ENCODE measurements at places on chromosomes 6 and 20.

GRCh38 chr6:148247386-148248063 is 95.1 kb upstream of the SASH1 start:
- no peak for DNase-seq

GRCh38 chr6:136701045-136701444 is 91.2 kb downstream of the MAP3K5 start:
- DNase-seq: no peak

GRCh38 chr6:154614101-154614500 is 103.6 kb upstream of the CNKSR3 start:
- DNase-seq: no peak

- DNase-seq: no peak
Measured at GRCh38 chr20:16678779-16679178, 51.0 kb upstream of the SNRPB2 start.

DNA sequence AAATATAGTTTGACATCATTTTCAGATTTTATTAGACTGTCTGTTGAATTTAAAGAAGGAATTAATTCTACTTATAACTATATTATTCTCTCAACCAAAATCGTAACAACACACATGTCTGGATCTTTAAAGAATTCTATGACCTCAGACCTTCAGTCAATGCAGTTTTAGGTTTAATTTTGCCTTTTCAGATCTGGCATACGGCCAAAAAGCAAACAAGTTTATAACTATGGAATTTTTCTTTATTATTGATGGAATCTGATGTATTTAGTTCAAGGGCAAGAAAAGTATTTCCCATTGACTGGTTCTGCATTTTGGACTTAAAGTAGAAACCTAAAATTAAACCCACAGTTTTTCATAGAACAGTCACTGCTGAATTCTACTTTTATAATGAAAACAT is 233.4 kb downstream of the EYA4 start:
- no peak for DNase-seq

- DNase-seq: no peak
Measured at GRCh38 chr6:112443179-112444065, 96.3 kb downstream of the RFPL4B start.

DNA sequence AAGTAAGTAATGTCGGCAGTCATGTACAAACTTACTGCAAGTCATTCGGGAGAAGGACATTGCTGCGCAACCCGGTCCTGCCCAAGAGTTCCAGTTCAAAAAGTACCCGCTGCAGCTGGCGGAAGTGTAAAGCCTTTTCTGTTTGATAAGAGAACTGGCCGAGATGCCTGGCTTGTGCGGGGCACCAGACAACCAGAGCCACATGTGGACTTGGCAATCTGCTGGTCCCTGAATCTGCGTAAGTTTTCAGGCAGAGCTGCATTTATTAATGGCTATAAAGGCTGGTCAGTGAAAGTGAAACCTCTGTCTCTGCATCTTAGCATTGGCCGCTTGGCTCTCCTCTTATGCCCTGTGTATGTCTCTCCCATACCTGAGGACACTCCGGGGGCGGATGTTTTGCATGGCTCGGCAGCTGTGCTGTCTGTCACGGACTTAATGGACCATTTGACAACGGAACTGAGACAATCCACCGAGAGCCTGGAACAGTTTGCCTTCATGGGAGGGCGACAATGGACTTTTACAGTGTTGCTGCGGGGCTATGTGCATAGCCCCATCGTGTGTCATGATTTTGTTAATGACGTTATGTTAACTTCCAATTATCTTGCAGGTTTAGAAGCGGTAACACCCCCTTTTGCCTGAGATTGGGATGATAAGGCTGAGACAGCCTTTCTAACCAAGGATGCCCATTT is 19.8 kb upstream of the RGS17 start:
- no peak for DNase-seq

DNA sequence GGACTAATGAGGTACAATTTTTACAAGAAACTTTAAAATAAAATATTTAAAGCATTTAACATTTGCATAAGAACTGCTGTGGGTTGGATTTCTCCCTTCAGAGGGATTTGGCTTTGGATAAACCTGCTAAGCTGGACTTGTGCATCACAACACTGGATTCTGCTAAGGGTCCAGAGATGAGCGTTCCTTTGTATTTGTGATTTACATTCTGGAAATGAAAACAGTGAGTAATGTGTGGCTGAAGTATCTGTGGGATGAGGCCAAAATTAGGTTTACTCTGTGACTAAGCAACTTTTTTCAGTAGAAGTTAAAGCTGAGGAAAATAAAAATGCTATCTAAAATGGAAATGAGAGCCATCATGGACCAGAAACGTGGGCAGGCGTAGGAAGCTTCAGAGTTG is 494.3 kb downstream of the EPM2A start:
- DNase-seq: no peak

GRCh38 chr20:24590178-24590982 is 121.0 kb downstream of the SYNDIG1 start:
- DNase-seq: no peak

DNA sequence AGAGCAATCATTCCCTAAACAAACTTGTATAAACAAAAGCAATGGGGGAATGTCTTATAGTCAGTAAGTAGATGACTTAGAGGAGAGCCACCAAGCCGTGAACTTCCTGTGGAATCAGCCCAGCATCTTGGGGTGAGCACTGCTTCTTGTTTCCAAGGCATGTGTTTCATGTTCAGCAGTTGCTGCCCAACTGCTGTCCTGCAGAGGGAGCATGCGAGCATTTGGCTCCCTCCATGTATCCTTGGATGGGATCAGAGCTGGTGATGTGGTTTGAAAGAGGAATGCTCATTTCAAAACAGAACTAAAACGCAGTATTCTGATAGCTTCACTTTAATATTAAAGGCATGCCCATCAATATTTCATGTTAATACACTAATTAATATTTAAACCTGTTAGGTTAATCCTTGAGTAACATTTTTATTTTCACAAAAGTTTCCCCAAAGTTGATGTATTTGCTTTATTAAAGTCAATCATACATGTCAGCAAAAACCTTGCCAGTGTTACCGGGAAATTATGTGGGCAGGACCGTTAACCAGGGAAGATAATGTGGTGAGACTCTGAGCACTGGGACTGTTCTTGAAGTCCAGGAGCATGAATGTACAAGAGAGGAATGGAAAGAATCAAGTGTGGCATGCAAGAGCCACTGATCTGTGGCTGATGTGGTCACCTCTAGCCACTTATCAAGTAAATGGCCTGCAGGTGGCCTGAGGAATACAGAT is 172.1 kb upstream of the GGTLC1 start:
- no peak for DNase-seq

- peak; percentile 33 for DNase-seq
Measured at GRCh38 chr20:11891776-11892545, 25.7 kb upstream of the BTBD3 start.

DNA sequence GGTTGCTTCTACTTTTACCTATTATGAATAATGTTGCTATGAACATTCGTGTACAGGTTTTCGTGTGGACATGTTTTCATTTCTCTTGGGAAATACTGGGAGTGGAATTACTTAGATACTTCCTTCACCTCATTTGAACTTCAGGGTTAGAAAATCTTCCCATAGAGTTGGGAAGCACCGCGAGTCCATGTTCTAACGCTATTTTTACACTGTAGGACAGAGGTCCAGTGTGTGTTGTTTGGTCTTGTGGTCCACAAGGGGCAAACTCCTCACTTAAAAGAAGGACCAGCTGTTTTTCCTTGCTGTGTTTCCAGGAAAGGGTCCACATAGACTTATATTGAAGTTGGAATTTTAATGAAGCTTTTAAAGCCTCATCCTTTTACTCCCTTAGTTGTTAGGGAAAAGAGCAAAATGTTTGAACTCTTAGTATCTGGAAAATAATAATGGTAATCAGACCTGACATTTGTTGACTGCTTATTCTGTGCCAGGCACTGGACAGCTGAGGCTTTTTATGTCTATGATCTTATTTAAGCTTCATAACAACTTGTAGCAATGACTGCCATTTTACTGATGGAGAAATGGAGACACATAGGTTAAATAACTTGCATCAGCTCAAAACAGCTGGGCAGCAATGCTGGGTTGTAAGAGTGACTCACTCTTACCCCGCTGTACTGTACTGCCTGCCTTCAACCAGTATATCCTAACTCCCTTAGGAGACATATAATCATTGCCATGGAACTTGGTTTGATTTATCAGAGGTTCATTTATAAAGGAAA is 52.0 kb downstream of the CDC5L start:
- no peak for DNase-seq

DNA sequence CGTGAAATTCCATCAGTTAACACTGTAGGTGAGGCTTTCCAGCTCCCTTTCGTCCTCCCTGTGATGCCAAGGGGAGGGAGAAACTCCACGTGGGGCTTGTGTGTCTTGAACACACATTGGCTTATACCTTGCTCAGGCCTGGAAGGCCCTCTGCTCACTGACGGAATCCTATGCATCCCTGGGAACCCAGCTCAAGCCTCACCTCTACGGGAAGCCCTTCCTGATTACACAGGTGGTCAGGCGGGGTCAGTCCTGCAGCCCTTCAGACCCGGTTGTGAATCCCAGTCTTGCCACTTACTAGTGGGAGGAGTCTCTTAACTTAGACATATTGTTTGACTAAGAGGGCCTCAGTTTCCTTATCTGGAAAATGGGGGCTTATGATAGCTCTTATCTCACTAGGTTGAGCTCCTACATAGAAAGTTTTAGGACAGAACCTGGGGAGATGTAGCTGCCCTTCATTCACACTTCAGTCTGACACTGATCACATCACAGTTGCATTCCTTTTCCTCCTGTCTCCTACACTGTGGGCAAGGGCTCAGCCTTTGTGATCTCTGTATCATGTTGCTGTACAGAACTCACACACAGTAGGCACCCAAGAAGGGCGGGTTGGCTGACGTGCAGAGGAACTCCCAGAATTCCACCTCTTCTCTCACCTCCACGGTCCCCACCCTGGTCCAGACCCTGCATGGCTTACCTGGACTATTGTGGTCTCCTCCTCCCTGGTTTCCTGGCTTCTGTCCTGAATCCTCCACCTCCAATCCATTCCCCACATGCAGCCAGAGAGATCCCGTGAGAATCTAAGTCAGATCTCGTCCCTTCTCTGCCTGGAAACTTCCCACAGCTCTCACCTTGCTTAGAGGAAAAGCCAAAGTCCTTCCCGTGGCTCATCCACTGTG is 129.6 kb downstream of the CEBPB start:
- DNase-seq: no peak

- no peak for DNase-seq
Measured at GRCh38 chr20:34407962-34408474, 44.9 kb downstream of the ITCH start.

- no peak for DNase-seq
Measured at GRCh38 chr20:53492212-53492611, 101.4 kb downstream of the ZNF217 start.

GRCh38 chr6:68726337-68726736 is 91.3 kb downstream of the ADGRB3 start:
- no peak for DNase-seq

GRCh38 chr6:56002336-56002735 is 126.9 kb upstream of the BMP5 start:
- no peak for DNase-seq

DNA sequence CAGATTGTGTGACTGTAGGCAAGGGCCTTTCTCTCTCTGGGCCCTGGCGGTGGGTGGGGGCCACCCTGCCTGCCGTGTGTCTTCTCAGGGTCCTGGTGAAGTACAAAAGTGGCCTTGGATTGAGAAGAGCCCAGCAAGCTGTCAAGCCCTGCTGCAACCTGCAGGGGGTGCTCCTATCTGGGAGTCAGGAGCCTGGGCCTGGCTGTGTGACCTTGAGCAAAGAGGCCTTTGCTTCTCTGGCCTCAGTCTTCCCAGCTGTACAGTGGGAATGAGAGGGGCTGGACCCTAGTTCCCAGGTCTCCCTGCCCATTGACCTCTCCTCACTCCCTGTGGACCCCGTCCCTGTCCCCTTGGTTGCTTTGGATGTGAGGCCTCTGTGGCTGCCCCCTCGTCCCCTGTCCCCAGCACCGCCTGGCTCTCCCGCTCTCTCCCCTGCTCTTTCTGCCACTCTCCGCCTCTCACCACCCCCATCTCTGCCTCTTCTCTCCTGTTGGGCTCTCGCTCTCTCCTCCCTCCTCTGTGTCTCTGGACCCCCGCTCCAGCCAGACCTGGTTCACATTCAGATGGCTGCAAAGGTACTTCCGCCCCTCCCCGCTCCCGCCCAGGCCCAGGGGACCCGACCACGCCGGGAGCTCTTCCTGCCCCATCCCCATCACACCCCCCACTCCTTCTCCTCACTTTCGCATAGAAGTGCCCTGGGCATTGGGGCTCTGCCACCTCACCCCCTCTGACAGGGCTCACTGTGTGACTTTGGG is 46.7 kb downstream of the SRC start:
- no peak for DNase-seq

DNA sequence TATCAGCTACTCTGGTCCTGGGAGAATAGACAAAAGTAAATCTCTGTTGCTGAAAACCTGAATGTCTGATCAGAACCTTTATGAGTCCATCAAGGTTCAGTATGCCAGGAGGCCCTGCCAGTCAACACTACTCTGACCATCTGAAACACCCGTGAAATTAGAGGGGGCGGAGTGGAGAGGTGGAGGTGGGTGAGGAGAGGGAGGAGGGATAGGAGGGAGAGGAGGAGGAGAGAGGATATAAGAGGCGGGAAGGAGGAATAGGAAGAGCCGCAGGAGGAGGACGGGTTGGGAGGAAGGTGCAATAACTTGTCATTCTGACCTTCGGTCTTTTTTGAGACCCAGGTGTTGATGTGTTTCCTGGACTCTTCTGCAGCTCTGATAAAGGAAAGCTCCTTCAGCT is 8.0 kb downstream of the SERPINB9 start:
- DNase-seq: no peak

- DNase-seq: no peak
Measured at GRCh38 chr6:156912431-156912830, 135.3 kb downstream of the ARID1B start.
